Kidney (tissue), 22 donors: ENCODE measurements at places on chromosomes 7 and 10. TPM values are rescaled to one million over a fixed set of nuclear protein-coding genes. Genes with fewer than 3 reads are reported as not detected.

DNA sequence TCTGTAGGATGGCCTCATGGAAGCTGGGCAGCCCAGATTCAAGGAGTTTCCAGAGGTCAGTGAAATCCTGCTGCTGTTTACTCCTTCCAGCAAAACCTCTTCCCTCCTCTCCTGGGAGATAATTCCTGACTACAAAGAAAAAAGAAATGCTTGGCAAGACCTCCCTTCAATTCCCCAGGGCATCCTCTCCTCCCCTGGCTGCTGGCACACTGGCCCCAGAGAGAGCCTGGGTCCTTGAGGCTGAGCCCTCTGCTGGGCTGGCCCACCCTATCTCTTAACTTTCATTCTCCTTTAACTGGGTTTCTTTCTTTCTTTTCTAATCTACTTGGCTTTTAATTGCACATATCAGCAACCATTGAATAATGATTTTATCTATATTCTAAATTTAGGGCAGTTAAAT is 7.7 kb downstream of the DRGX start:
- no peaks in the 10 kb centered on the region for H3K36me3 ChIP-seq
- H3K27ac ChIP-seq = no peak overlapping the region
- DNase-seq = no peak
- H3K4me3 ChIP-seq = no peak overlapping the region

- no peak overlapping the region for H3K4me3 ChIP-seq
- no peaks in the 10 kb centered on the region for H3K4me1 ChIP-seq
- H3K27me3 ChIP-seq = no peaks in the 10 kb centered on the region
- no peaks in the 10 kb centered on the region for H3K36me3 ChIP-seq
- no peak overlapping the region for H3K27ac ChIP-seq
Observed at GRCh38 chr10:30897547-30897946, 134.1 kb downstream of the ZNF438 start.

DNA sequence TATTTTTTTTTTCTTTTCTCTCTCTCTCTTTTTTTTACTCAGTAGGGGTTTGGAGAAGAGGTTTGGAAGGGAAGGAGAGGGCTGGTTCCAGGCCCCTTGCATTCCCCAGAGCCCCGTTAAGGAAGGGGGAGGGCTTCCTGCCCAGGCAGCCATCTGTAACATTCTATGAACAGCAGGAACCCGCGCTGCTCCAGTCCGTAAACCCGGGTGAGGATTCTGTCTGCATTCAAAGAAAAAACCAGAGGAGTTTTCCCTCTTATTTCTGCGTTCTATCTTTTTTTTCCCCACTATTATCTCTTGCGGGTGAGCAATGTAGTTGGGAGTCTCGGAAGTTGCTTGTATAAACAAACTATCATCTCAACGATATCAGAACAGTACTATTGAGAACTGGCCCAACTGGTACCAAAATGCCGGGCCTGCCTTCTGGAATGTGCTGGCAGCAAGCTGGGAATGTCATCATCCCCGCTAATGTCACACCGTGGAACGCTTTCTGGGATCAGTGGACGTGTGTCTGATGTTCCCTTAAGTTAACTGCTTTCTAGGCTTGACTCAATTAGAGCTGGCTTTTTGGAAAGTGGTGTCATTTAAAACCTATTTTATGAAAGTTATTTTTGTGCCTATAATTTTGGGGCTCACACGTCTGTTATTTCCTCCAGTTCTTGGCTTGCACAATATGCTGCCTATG is 153.1 kb upstream of the MEOX2 start:
- no peaks in the 10 kb centered on the region for H3K4me1 ChIP-seq
- peak; percentile 78 for DNase-seq
- H3K27ac ChIP-seq = no peak overlapping the region
- H3K36me3 ChIP-seq = no peaks in the 10 kb centered on the region
- H3K4me3 ChIP-seq = peak overlapping the region; percentile 59
- no peaks in the 10 kb centered on the region for H3K27me3 ChIP-seq

OR2A5 gene
- total RNA-seq = not detected

- peaks cover 2% of the 10 kb centered on the region for H3K36me3 ChIP-seq
- no peak overlapping the region for H3K27ac ChIP-seq
- no peaks in the 10 kb centered on the region for H3K27me3 ChIP-seq
- no peak overlapping the region for H3K4me3 ChIP-seq
- no peak for DNase-seq
Observed at GRCh38 chr7:155753446-155753965, 58.8 kb downstream of the SHH start.

DNA sequence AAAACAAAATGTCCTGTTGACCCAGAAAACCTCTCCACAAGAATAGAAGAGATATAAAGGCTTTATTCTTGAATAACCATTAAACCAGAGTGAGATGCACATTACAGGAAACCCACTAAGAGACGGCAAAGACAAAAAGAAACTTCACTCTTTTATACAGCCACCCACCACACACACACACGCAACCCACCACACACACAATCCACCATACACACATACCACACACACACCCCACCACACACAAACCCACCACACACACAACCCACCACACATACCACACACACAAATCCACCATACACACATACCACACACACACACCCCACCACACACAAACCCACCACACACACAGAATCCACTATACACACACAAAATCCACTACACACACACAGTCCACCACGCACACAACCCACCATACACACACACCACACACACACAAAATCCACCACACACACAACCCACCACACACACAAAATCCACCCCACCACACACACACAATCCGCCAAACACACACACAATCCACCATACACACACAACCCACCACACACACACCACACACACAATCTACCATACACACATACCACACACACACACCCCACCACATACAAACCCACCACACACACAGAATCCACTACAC is 9.5 kb upstream of the REPIN1 start:
- H3K36me3 ChIP-seq = no peaks in the 10 kb centered on the region
- H3K27me3 ChIP-seq = no peaks in the 10 kb centered on the region
- H3K4me3 ChIP-seq = no peak overlapping the region
- no peaks in the 10 kb centered on the region for H3K4me1 ChIP-seq
- no peak overlapping the region for H3K27ac ChIP-seq

CRYGN gene
- 0.22 TPM for total RNA-seq

DNA sequence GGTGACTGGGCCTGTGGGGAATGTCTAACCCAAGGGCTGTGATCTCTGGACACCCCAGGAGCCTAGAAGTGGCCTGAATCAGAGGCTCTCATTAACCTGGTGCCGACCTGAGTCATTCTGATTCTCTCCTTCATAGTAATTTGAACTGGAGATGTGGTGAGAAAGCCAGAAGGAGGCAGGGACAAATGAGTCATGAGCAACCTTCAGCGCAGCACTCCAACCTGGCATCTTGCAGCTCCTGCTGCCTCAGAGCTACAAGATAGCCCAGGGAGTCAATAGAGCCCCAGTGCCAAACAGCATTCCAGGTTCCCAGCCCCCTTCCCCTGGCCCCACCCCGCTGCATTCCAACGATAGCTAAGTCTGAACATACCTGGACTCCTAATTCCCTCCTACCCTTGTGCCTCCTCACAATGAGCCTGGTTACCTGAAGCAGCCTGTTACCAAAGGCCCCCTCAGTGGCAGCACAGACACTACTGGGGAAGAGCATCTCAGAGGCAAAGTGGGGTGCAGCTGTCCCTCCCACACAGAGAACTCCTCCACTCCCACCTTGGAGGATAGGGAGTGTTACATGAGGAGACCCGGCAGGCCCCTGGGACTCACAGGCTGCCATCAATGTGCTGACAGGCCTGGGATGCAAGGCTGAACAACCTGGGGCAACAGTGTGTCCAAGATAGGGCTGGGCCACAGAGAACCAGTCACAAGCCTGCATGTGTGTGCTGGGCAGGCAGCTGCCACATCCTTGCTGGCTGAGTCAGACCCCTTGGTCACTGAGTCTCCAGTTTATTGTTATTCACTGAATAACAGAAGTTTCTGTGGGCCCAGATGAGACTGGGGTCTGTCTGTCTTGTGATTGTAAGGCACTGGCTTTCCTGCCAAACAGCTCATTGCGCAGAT is 76.8 kb upstream of the LEP start:
- H3K4me3 ChIP-seq = no peak overlapping the region
- no peak overlapping the region for H3K27ac ChIP-seq
- H3K36me3 ChIP-seq = no peaks in the 10 kb centered on the region
- H3K27me3 ChIP-seq = peaks cover 15% of the 10 kb centered on the region
- H3K4me1 ChIP-seq = no peaks in the 10 kb centered on the region
- peak; percentile 34 for DNase-seq

- no peaks in the 10 kb centered on the region for H3K4me1 ChIP-seq
- H3K4me3 ChIP-seq = no peak overlapping the region
- no peaks in the 10 kb centered on the region for H3K36me3 ChIP-seq
- no peaks in the 10 kb centered on the region for H3K27me3 ChIP-seq
Observed at GRCh38 chr7:27453702-27454405, 208.8 kb downstream of the HIBADH start.

DNA sequence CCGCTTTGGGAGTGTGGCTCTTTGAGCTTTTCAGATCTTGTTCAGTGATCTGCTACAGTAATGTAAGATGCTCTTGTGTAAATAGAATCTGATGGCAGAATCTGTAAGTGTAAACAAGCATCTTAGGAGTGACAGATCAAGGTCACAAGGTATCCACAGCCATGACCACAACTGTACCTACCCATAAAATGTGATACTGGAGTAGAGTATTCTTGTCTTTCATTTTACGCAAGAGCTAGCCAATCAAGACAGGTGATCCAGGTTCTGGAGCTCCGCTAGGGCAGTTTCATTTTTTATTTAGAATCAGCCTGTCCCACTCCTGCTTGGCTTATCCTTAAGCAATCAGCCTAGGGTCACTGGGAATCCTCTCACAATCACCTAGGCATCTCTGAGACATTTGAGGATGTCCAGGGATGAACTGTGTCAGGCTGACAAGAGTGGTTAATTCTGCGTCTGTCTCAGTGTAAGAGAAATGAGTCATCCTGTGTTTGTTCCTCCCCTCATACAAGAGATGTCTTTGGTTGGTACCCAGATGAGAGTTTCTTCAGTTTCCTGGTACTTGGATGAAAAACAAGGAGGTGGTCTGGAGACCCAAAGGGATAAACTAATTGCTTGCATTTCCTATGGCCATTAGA is 13.6 kb downstream of the ZNF138 start:
- H3K4me3 ChIP-seq = no peak overlapping the region
- no peak overlapping the region for H3K27ac ChIP-seq
- no peaks in the 10 kb centered on the region for H3K36me3 ChIP-seq
- H3K27me3 ChIP-seq = no peaks in the 10 kb centered on the region
- no peaks in the 10 kb centered on the region for H3K4me1 ChIP-seq

GRCh38 chr10:69061305-69062161 is 26.4 kb upstream of the SRGN start:
- peak; percentile 80 for DNase-seq
- H3K27ac ChIP-seq = peak overlapping the region; percentile 97
- H3K4me3 ChIP-seq = peak overlapping the region; percentile 79
- no peaks in the 10 kb centered on the region for H3K36me3 ChIP-seq
- H3K27me3 ChIP-seq = no peaks in the 10 kb centered on the region

MACROH2A2 gene
- total RNA-seq = 21.7 TPM

ZFAND4 gene
- 17.4 TPM for total RNA-seq

DNA sequence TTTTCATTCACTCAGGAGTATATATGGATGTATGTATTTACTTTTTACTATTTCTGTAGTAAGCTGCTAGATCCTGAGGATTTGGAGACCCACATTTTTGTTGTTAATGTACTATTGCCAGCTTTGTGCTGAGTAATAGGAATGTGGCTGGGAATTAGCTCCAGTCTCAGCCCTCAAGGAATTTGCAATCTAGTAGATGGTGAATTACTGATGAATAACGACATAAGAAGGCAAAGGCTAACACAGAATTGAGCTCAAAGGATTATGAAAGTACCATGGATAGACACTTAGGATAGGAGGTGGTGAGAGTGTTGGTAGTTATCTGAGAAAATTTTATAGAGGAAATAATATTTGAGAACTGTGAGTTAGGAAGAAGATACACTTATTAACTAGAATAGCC is 19.9 kb downstream of the CASD1 start:
- H3K36me3 ChIP-seq = no peaks in the 10 kb centered on the region
- no peak overlapping the region for H3K4me3 ChIP-seq
- no peaks in the 10 kb centered on the region for H3K4me1 ChIP-seq
- H3K27me3 ChIP-seq = no peaks in the 10 kb centered on the region
- DNase-seq = no peak

DNA sequence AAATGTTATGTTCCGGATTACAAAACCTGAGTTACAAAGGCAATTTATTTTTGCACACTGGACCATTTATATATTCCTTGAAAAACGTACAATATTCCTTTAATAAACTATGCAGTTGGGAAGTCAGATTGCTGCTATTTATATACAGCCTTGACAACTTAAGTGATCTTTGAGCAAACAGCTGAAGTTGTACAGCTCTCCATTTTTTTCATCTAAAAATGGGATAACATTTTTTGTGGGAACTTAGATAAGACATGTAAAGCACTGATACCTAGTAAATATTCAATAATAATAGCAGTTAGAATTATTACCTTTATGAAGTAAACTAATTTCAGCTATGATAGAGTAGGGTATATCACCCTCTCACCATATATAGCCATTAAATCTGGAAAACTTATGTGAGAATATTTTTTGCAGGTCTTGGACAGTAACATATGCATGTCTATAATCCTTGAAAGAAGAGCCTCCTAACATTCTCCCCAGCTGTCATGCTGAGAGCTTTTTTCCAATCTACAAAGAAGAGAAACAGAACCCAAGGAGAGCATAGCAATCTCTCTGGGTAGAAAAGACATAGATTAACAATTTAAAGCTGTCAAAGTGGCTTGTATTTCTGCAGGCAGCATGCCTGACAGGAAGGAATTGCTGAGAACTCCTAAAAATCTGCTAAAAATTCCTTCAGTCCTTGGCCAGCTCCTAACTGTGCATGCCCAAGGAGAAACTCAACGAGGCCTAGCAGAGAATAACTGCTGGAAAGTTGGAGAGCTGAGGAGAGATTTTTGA is 326.0 kb downstream of the CRPPA start:
- no peak for DNase-seq
- H3K36me3 ChIP-seq = no peaks in the 10 kb centered on the region

GRCh38 chr7:149686011-149686410 is 87.4 kb downstream of the ZNF467 start:
- H3K36me3 ChIP-seq = no peaks in the 10 kb centered on the region
- H3K4me3 ChIP-seq = no peak overlapping the region
- peaks cover 7% of the 10 kb centered on the region for H3K27me3 ChIP-seq
- no peak overlapping the region for H3K27ac ChIP-seq
- no peaks in the 10 kb centered on the region for H3K4me1 ChIP-seq
- no peak for DNase-seq

GRCh38 chr10:1467334-1468076 is 269.8 kb downstream of the ADARB2 start:
- H3K27me3 ChIP-seq = no peaks in the 10 kb centered on the region
- no peak for DNase-seq
- no peak overlapping the region for H3K4me3 ChIP-seq
- no peaks in the 10 kb centered on the region for H3K36me3 ChIP-seq
